GM12878 (cell line): ENCODE measurements at places on chromosomes 7 and 10.
A peak's percentile ranks its signal among the peaks of the same experiment; 100 is the strongest.

DNA sequence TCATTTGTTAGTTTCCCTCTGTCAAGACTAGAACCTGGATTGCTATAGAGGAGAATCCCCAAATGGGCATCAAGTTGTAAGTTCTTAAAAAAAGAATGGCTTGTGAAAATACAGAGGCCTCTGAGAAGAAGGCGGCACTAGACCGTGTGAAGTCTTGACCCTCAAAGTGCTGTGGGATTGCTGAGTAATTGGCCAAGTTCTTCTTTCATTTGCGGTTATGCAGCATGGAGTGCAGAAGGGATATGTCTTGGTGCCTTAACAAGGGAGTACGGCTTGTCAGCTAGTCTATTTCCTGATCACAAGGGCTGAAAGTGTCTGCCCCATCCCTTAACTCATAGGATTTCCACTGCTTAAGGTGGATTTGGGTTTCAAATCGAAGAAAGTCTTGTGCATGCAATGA lies 81.2 kb downstream of the MKX start:
- DNase-seq: no peak

DNA sequence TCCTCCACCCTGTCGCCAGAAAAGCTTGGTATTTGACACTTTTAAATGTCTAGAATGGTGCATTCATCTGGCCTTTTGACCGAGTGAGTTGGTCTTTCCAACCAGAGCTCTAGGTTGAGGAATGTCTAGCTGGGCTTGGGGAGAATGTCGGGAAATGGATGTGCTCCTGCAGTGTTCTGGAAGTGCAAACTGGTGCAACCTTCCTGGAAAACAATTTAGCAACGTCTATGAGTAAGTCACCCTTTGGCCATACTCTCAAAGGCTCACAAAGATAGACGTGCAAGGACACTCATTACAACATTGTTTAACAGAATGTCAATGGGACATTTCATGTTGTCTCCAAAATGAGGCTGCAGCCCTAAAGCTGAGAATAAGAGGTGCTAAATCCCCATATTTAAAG lies 12.2 kb upstream of the NMT2 start:
- DNase-seq: no peak

- no peak for DNase-seq
These were observed 141.4 kb upstream of the DGKB start for GRCh38 chr7:15043931-15044330.

DNA sequence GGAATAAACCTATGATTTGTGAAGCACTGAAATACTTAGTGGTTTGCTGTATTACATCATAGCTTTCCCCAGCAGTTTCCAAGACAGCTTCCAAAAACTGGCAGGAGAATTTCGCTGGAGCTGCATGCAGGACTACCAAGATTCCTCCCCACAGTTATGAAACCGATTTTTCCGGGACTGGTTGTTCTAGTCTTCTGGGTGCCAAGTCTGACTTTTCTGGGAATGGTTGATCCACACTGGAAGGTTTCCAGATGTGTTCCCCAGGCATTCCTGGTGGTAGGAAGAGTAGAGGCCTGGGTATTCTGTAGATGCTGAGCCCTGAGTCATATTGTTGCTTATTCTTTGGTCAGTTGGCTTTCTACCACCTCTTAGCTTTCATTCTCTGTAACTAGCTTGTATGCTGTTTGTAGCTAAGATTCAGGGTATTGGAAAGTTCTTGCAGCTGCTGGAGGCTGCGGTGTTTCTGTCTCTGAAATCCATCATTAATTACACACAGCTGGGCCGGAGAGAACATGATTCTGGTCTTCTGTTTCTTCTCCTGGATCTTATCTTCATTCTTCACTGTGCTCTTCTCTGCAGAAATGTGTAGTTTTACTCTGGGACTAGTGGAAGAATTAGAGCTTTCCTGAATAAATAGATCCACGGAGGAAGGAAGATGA lies 6.3 kb downstream of the ABCC2 start:
- no peak for DNase-seq

GRCh38 chr10:93913706-93914105 lies 19.9 kb downstream of the SLC35G1 start:
- DNase-seq: no peak

DNA sequence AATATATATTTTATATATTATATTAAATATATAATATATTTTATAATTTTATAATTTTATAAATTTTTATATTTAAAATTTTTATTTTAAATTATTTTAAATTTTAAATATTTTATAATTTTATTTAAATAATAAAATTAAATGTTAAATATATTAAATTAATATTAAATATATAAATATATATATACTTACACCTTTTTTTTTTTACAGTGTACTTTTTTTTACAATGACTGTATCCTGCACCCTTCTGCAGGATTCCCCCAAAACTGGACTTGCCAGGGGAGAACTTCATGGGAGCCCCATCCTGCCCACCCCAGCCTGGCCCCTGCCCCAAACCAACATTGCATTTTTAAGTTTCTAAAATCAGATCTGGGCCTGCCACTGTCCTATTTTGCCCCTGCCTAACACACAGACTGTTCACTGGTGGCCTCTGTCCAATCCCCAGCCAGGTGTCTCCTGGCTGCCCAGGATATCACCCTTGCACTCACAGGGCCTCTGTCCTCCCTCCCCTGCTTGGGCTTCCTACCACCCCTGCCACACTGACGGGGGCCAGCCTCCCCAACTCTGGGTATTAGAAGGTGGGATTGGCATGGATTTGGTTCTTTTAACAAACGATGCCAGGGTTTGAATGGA lies 138.0 kb downstream of the ADCY1 start:
- no peak for DNase-seq

DNA sequence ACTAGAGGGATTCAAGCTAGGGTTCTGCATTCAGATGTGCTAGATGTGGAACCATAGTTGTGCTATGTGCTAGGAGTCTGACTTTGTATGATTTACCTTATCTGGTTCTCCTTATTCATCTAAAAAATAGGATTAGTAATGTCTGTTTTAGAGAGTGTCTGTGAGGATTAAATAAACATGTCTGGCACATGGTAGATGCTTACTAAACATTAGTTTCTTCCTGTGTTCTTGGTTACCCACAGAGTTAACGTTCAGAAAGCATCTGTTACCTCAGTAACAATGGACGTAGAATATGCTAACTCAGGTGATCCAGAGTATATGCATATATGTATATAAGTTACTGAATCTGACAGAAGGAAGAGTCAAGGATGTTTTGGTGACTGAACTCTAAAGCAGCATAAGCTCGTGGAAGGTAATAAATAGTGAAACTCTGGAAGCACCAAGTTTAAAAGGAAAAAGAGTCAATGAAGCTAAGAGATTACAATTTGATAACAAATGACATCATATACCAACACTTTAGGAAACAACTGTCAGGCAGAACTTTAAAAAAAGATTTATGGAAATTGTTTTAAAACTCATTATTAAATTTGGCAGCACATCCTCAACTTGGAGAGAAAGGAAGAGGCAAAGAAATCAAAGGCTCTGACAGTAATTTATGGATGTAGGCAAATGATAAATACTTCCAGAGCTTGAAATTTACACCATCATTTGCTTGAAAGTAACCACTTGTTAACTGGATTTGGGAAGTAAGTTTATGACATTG lies 127.0 kb downstream of the CCNY start:
- DNase-seq: no peak

DNA sequence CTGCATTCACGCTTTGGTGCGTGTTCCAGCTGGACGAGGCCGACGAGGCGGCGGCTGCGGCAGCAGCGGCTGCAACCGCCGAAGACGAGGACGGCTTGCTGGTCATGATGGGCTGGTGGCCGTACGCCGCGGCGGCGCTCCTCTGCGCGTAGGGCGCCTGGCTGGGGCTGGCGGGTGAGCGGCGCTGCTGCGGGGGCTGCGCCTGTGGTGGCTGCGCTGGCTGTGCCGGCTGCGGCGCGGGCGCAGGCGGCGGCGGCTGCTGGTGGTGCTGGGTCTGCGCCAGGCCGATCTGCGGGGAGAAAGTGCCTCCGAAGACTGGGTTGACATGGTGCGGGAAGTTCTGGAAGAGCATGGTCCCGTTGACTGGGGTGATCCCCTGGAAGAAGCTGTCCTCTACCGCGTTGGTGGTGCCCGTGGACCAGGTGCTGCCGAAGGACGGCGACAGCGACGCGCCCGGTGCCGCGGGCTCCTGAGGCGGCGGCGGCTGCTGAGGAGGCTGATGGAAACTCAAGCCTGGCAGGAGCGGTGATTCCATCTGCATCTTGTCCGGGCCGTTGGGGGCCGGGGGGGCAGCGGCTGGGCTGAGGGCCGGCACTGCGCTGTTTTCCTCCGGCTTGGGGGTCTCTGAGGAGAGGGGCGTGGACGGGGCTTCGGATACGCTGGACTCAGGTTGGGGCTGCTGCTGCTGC lies 51.1 kb downstream of the CPEB3 start:
- DNase-seq: no peak

DNA sequence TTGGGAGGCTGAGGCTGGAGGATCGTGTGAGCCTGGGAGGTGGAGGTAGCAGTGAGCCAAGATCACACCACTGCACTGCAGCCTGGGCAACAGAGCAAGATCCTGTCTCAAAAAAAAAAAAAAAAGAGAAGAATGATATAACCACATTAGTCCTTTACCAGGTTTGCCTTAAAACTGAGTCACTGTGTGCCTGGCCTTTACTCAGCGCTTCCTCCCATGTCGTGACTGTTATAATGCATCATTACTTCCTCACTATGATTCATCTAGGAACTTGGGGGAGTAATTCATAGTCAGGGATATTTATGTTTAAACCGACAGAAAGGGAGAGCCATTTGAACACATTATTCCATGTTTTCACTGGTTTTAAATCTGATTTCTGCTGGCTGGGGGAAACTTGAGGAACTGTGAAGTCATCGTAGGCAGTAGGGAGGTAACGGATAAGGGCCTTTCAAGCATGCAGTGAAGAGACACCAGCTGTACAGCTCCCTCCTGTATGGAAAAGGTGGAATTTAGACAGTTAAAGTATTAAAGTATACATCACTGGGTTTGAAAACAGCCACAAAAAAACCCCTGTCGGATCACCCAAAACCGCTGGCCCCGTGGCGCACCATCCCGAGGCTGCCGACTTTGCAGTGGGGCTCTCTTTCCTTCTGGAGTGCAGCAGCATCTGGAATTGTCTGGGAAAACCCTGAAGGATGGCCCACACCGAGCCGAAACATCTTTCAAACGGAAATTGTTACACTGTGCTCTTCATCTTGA lies 119.8 kb downstream of the NKX6-2 start:
- DNase-seq: no peak

DNA sequence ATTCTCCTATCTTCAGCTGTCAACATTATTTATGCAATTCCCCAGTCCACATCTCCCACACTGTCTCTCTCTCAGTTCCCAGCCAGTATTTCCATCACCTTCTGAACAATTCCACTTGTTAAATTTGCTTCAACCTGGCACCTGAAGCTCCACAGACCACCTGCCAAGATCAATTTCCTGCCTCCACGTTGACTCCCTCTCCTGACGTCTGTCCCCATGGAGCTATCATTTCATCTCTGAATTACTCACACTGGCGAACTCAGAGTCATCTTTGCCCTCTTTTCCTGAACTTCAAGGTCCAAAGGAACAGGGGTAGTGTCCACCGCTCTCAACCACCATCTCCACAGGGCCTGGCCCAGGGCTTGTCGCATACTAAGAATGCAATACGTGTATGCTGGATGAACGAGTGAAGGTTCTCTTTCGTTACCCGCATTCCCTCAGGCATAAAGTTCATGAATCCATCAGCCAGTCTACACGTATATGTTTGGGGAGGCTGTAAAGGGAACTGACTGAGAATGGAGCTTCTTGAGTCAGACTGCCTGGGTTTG lies 183.3 kb downstream of the JCAD start:
- no peak for DNase-seq

DNA sequence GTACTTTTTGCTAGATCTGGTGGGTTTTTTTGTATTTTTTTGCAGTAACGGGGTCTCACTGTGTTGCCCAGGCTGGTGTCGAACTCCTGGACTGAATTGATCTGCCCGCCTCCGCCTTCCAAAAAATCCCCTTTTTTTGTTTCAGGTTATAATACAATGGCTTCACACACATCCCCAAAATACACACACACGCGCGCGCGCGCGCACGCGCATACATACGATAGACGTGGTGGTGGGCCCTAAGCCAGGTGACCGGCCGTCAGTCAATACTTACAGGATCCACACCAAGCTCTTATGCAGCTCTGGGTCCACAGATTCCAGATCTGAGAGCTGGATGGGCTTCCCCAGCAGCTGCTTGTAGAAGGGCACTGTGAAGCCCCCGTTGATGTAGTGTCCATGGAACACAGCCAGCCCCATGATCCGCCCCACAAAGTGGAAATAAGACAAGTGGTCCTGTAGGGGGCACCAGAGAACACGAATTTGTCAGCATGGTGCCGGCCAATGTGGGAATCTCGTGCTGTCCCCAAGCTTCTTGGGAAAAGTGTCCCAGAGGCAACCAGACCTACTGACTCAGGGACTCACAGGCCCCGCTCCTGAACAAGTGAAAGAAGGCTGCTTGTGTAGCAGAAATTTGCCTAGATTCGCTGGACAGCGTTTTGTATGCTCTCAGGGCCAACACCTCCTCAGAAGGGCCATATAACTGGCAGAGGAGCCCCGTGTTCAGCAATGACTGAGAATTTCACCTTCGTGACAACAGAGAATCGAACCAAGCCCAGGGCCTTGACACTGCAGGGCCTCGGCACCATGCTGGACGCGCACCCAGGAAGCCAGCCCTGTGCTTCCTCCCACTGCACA lies 103.6 kb downstream of the SMURF1 start:
- DNase-seq: peak; percentile 9

DNA sequence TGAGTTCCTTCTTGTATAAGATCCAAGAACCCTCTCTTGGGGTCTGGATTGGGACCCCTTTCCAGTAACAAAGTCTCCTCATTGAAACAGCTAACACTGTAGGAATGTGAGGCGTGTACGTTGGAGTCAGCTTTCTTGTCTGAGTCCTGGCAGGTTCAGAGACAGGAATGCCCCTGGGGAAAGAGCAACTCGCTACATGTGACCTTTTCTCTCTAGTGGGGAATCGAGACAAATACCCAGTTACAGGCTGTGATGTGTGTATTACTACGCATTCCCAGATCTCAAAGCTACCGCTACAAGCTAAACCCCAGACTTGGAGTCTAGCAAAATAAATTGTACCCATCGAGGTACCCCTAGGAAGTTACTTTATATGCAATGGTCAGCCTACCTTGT lies 85.6 kb upstream of the FRMD4A start:
- DNase-seq: no peak

GRCh38 chr10:101506829-101507661 lies 81.0 kb downstream of the POLL start:
- no peak for DNase-seq

- DNase-seq: no peak
These were observed 25.0 kb downstream of the MAPK8 start for GRCh38 chr10:48331436-48331835.
